Fibroblast of skin of back (primary cell): ENCODE measurements at places on chromosomes 7 and 10.

GRCh38 chr10:106226142-106226541 lies 938.4 kb downstream of the SORCS1 start:
- no peak for DNase-seq

DNA sequence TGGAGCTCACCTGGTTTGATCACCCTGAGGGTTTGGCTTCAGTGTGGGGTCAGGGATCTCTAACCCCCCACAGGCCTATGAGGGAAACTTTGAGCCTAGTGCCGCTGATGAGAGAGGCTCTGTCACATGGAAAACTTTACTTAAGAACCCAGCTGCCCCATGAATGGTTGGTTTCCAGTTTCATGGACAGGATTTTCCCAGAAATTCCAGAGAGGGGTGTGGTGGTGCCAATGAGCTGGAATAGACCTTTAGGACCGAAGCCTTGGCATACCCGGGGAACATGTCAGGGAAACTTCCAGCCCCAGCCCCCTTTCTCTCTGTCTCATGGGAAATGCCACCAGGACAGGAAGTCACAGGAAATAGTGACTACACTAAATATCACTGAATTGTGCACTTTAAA lies 36.9 kb downstream of the AKR1B1 start:
- peak; percentile 61 for DNase-seq

DNA sequence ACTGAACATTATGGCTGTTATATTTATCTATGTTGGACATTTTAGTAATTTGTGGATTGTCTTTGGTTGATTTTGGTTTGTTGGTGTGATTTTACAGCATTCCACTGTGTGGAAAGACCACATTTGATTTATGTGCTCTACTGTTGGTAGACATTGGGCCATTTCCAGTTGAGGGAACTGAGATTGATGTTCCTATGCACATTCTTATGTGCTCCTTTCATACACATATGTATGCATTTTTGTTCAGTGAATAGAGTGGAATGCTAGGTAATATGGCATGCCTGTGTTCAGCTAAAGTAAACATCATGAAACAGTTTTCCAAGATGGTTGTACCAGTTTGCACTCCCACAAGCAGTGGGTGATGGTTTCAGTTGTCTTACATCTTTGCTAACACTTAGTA lies 15.1 kb downstream of the CACNB2 start:
- no peak for DNase-seq

- no peak for DNase-seq
These were observed 333.7 kb downstream of the GFRA1 start for GRCh38 chr10:115939101-115939854.

- DNase-seq: no peak
These were observed 7.0 kb upstream of the DYNC2I1 start for GRCh38 chr7:158849442-158849767.

DNA sequence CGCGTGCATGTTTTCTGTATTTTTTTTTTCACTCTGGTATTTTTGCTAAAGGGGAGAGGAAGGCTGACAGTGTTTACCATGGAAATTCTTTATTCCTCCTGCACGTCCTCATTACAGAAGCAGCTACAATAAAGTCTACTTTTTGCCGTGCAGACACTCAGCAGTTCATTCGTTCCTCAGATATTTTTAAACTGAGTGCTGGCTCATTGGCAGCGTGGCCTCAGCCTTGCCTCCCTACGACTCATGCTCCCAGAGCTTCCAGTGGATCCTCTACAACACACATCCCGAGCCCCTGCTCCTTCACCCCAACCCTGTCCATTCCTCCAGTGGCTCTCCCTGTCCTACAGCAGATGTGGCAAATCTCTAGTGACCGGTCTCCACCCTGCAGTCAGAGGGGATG lies 239.2 kb upstream of the ZMIZ1 start:
- peak; percentile 79 for DNase-seq

DNA sequence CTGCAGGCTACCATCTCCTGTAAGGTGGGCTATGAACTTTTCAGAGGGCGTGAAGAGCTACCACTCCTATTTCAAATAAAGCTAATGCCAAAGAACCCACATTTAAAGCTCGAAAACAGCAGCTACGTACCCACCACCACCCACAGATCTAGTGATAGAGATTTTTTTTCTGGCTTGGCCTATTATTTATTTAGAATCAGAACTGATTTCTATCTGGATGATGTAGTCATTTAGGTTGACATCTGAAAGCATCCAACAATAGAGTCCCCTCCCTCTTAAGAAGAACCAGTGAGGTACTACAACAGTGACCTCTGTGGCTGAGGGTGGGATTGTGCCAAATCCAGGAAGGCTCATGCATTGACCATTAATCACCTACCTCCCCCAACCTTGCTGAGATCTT lies 113.8 kb upstream of the ADO start:
- DNase-seq: peak; percentile 6

DNA sequence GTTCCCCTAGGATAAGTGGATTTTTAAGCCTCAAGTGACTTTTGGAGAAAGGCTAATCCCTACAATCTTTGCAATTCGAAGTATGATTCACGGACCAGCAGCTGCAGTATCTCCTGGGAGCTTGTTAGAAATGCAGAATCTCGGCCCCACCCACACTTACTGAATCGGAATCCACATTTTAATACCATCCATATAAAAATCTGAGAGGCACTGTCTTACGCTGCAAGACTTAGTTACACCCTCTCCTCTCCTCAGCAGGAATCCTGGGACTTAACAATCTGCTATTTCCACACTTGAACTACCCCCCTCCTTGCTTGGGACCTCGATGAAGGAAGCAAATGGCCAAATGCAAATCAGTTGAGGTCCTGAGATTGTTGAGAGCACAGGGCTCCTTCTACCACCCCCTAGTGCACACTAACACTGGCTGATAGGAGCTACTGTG lies 21.0 kb downstream of the ITPRIP start:
- DNase-seq: peak; percentile 84

GRCh38 chr10:69061305-69062161 lies 26.4 kb upstream of the SRGN start:
- peak; percentile 91 for DNase-seq

- no peak for DNase-seq
These were observed 198.3 kb upstream of the YAE1 start for GRCh38 chr7:39367943-39368342.

DNA sequence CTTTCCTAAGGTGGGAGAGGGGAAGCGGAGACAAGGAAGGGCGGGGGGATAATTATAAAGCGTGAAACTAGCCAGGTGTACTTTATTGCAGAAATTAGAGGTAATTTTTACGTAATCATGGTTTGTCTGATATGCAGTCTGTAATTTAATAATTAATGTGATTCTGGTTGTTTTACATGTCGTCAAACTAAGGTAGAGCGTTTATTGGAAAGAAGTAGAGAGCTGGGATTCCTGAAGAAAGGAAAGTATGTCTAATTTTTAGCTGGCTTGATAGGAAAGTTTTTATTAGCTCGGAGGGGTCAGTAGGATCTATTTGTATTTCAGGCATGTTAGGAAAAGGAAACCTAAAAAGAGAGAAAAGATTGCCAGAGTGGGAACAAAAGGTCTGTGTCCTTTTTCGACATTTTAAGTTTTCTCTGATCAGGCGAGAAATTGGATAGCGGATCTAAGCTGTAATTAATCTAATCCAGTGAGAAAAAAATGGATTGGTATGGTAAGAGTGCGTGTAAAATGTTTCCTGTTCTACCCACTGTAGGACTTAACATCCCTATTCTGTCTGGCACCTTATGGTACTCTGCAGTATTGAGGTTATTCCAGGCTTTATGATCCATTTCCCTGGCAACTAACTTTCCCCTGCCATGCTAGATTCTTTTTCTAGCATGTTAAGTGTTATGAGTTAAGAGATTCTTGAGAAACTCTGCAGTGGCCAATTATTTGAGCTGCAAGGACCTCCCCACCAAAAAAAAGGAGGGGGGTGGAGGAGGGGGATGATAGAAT lies 1.4 kb downstream of the CELF2 start:
- no peak for DNase-seq

DNA sequence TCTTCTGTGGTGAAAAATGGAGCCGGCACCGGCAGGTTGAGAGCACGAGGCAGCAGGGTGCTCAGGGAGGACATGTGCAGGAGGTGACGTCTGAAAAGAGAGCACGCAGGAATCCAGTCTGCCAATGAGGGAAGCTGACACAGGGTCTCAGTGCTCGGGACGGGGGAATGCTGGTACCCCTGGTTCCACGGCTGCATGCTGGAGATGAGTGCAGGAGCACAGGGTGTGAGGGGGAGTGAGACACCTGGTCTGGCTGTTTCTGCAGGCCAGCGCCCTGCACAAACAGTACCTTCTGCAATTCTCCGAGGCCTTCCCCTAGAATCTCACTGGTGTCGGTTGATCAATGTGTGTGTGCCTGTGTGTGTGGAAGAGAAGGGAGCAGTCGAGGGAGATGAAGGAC lies 72.7 kb downstream of the VOPP1 start:
- no peak for DNase-seq

GRCh38 chr7:32533276-32534029 lies 38.2 kb downstream of the AVL9 start:
- DNase-seq: no peak

GRCh38 chr10:119655566-119656001 lies 4.4 kb downstream of the BAG3 start:
- peak; percentile 38 for DNase-seq

DNA sequence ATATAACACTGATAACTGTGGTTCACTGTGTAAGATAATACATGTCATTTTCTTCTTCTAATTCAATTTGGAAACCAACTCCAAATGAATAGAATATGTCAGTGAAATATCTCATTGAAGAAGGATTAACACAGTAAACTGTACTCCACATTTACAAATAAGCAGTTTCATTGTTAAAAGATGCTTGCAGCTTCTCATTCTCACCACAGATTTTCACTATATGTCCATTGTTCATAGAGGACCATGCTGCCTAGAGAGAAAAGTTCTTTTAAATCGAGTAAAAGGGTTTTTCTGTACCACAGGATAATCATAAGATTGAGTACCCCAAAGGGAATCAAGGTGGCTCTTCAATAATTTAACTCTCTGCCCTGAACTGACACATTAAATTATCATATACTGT lies 165.5 kb downstream of the LRRN3 start:
- DNase-seq: no peak

- DNase-seq: no peak
These were observed 331.9 kb downstream of the FGFR2 start for GRCh38 chr10:121266370-121266769.

GRCh38 chr7:2193575-2194305 lies 39.0 kb downstream of the MAD1L1 start:
- DNase-seq: no peak

- DNase-seq: no peak
These were observed 16.9 kb downstream of the RPA3 start for GRCh38 chr7:7701527-7701926.

GRCh38 chr7:69095649-69096048 lies 502.6 kb upstream of the AUTS2 start:
- peak; percentile 8 for DNase-seq

DNA sequence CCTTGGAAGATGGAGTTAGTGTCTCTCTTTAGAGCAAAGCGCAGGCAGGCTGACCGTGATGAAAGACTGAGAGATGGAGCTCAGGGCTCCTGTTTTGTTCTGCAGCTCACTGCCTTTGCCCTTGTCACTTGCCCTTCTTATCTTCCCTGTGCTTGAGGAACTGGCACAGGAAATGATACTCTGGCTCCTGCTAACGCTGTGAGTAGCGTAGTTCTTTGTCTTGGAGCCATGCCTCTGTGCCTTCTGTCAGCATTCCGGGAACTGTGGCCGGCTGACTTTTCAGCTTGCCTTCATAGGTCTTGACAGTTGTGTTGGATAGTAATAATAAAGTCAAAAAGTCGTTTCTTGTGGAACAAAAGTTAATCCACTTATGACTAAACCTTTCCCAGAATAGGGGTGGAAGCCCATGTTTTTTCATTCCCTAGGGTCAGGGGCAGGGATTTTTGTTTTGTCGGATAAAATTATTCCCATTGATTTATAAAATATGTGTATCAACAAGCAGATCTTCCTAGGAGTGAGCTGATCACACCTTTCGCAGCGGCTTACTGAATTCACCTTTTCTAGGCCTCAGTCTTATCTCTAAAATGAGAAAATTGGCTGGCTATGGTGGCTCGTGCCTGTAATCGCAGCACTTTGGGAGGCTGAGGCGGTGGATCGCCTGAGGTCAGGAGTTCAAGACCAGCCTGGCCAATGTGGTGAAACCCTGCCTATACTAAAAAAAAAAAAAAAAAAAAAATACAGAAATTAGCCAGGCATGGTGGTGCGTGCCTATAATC lies 16.6 kb upstream of the TMEM236 start:
- DNase-seq: no peak

GRCh38 chr7:47454069-47454973 lies 127.6 kb downstream of the TNS3 start:
- DNase-seq: peak; percentile 30

DNA sequence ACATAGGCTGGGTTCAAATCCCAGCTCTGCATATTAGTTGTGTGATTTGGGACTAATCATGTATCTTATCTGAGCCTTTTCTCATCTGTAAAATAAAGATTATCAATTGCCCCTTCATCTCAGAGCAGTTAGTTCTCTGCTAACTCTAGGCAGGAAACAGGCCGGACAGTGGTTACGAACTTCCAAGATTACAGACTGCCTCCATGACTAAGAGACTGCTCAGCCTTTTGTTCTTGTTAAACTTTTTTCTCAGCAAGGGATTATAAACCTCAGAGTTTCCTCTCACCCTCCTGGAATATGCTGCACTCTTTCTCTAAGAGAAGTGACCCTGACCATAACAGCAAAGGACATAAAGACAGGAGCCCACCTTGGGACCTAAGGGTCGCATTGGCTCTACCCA lies 52.5 kb upstream of the NFKB2 start:
- DNase-seq: peak; percentile 82

GRCh38 chr7:94087664-94088352 lies 83.7 kb upstream of the BET1 start:
- DNase-seq: peak; percentile 71

- no peak for DNase-seq
These were observed 243.8 kb downstream of the DNAJB9 start for GRCh38 chr7:108813251-108814014.
